ENCODE measurements at places on chromosomes 6 and 20. TPM values are rescaled to one million over a fixed set of nuclear protein-coding genes. Genes with fewer than 3 reads are reported as not detected.
A peak's percentile ranks its signal among the peaks of the same experiment; 100 is the strongest.

LBP gene
- total RNA-seq, result 0.21 TPM

NHLRC1 gene
- total RNA-seq, result 0.92 TPM

DNA sequence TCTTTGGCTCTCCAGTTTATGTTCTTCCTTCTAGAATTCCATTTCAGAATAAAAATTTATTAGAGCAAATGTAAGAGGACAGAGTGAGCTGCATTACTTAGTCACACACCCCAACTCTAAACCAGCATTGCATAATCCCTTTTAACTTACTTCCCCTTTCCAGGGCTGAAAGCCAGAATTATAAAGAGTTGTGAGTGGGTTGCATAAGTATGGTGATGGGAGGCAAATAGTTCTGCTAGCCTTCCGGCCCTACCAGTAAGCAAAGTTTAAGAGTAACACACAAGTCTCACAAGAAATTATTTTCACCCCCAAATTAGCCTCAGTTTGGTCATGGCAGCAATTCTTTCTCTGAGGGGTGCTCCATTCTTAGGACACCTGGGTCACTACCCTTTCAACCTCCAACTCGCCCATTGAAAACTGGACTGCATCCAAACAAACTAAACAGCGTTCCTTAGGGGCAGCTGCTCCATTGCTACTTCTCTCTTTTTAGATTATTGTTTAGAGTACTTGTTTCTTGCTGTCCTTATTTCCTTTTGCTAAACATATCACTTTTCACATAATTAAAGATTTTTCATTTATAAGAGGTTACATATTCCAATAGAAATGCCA is 1.6 kb downstream of the KIAA0408 start:
- H3K4me1 ChIP-seq, result peaks cover 11% of the 10 kb centered on the region
- no peaks in the 10 kb centered on the region for H3K36me3 ChIP-seq
- H3K27me3 ChIP-seq, result no peaks in the 10 kb centered on the region
- no peak for DNase-seq
- H3K27ac ChIP-seq, result no peak overlapping the region
- peak overlapping the region; percentile 33 for H3K4me3 ChIP-seq

DNA sequence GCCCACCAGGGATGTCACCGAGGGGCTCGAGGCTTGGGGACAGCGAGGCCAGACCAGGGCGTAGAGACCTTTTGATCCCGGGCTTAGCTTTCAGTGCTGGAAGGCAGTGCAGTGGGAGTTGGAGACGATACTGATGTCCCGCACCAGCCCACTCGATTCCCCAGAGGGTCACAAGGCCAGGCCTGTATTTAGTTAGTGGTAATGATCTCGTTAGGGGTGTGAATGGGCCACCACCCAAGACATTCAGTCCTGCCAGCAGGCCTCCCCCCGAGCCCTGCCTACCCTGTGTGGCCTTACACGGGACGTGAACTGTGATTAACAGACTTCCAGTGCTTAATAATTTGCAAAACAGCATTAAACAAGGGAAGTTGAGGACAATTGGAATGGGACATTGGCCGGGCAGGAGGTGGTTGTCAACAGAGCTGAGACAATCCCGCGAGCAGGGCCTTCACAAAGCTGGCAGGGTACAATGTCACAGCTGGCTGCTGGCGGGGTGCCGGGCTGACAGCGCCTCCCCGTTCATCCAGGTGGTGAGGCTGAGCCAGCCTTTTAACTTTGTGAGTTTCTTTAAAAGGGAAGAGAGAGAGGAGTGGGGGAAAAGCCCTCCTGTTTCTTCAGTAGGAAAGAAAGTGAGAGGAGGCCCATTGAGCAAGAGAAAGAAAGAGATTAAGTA is 175.3 kb upstream of the RALGAPA2 start:
- no peak overlapping the region for H3K4me3 ChIP-seq
- no peak overlapping the region for H3K27ac ChIP-seq
- no peak for DNase-seq
- no peaks in the 10 kb centered on the region for H3K4me1 ChIP-seq
- H3K36me3 ChIP-seq, result no peaks in the 10 kb centered on the region

- no peak for DNase-seq
- H3K27me3 ChIP-seq, result no peaks in the 10 kb centered on the region
- no peak overlapping the region for H3K27ac ChIP-seq
- peaks cover 30% of the 10 kb centered on the region for H3K4me1 ChIP-seq
- H3K4me3 ChIP-seq, result peak overlapping the region; percentile 10
These were observed 29.5 kb downstream of the MTHFD1L start for GRCh38 chr6:150894935-150895552.

All from heart right ventricle (tissue), 16 donors.